ENCODE measurements at places on chromosomes 3 and 15. TPM values are rescaled to one million over a fixed set of nuclear protein-coding genes. Genes with fewer than 3 reads are reported as not detected.

The CPN2 gene
- total RNA-seq: not detected

The UTS2B gene
- total RNA-seq: not detected

DNA sequence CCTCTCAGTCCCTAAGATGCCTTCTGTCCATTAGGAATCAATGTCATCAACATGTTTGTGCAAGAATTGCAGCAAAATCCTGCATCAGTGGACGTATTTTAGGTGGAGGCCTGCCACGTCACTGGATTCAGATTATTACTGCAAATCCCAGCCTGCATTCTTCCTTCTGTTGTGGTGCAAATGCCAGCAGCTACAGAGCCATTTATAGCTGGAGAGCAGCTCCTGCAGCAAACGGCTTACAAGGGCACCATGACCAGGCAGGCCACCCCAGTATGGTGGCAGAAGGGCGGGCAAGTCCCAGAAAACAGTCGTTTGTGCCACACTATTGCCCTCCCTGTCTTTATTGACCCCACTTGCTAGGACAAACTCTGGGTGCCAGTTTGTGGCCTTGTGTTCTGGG, 74.7 kb downstream of the SNRK start:
- H3K4me1 ChIP-seq: no peaks in the 10 kb centered on the region
- peaks cover 17% of the 10 kb centered on the region for H3K36me3 ChIP-seq
- no peak for DNase-seq

DNA sequence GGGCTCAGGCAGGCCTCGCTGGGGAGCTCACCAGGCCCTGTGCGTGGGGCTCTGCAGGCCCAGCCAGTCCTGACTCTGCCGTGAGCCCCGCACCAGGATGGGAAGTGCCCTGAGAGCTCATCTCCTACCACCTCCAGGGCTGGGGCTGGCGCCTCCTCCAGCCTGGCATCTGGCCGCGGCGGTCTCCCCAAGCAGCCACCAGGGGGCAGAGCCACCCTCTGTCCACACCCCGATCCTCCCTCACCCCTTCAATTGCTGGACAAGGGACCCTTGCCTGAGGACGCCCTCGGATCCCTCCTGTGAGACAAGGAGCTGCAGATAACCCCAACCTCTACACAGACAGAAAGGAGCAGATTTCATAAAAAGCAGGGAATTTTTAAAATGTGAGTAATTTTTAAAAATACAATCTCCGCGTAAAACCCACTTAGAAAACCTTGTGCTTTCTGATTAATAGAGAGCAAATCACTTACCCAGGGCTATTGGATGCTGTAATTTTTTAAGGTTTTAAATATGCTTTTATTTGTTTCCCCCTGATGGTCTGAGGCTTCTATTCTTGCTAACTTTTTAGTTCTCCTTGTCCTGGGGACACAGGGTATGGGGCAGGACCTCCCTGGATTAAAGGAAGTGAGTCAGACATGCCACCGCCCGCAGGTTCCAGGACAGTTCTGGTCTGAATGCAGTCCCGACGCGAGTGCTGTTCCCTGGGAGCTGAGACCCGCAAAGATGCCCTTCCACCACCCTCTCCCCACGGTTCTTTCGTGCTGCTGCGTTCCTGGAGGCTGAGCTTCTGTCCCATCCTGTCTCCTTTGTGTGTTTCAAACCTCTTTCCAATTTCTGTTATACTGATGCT, 52.3 kb upstream of the CHRNA7 start:
- H3K4me1 ChIP-seq: peaks cover 7% of the 10 kb centered on the region
- no peak for DNase-seq
- H3K4me3 ChIP-seq: no peak overlapping the region
- no peak overlapping the region for H3K27ac ChIP-seq
- peaks cover 29% of the 10 kb centered on the region for H3K27me3 ChIP-seq
- no peaks in the 10 kb centered on the region for H3K36me3 ChIP-seq

GRCh38 chr3:167304077-167304476, 76.0 kb downstream of the ZBBX start:
- H3K4me1 ChIP-seq: no peaks in the 10 kb centered on the region
- H3K27ac ChIP-seq: no peak overlapping the region
- no peak overlapping the region for H3K4me3 ChIP-seq
- no peaks in the 10 kb centered on the region for H3K27me3 ChIP-seq

DNA sequence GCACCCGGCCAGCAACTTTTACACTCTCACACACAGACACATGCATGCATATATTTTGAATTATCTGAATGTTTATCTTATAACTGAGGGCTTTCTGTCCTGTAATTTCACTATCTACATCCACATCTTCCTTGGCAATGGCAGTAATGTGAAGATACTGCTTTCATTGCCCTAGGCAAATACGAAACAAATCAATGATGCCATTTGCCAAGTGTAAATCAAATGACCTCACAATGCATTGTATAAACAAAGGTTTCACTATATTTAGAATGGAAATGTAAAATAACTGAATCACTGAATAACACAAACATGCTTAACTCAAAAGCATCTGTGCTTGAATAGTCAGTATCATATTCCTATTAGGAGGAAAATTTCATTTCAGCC, 455.6 kb downstream of the TBL1XR1 start:
- no peak overlapping the region for H3K4me3 ChIP-seq
- no peak overlapping the region for H3K27ac ChIP-seq
- no peaks in the 10 kb centered on the region for H3K4me1 ChIP-seq
- no peaks in the 10 kb centered on the region for H3K36me3 ChIP-seq
- no peak for DNase-seq

- peaks cover 8% of the 10 kb centered on the region for H3K4me1 ChIP-seq
- no peaks in the 10 kb centered on the region for H3K36me3 ChIP-seq
- peaks cover 9% of the 10 kb centered on the region for H3K27me3 ChIP-seq
- no peak overlapping the region for H3K27ac ChIP-seq
Observed at GRCh38 chr3:74617776-74618175, 3.3 kb upstream of the CNTN3 start.
